ENCODE measurements at places on chromosomes 2 and 18. TPM values are rescaled to one million over a fixed set of nuclear protein-coding genes. Genes with fewer than 3 reads are reported as not detected.

The DAW1 gene
- 0.14 TPM for polyA plus RNA-seq

The LRRFIP1 gene
- 71.9 TPM for polyA plus RNA-seq

The SLC9A4 gene
- not detected for polyA plus RNA-seq

The RSAD2 gene
- polyA plus RNA-seq = 0.02 TPM

The GNLY gene
- polyA plus RNA-seq = not detected

The SERPINB10 gene
- polyA plus RNA-seq = 0.07 TPM

The C1QL2 gene
- not detected for polyA plus RNA-seq

The TMEM169 gene
- polyA plus RNA-seq = 0.15 TPM

The PLGLB1 gene
- polyA plus RNA-seq = 0.12 TPM

The SP140 gene
- 0.66 TPM for polyA plus RNA-seq

The ADAM23 gene
- polyA plus RNA-seq = 2.5 TPM

The SCG2 gene
- polyA plus RNA-seq = 0.16 TPM

The ZSCAN30 gene
- 4.0 TPM for polyA plus RNA-seq

The IL37 gene
- polyA plus RNA-seq = not detected

The C2orf69 gene
- 3.9 TPM for polyA plus RNA-seq

The DNAH7 gene
- 0.10 TPM for polyA plus RNA-seq

The DCDC2C gene
- not detected for polyA plus RNA-seq

The ORC2 gene
- 4.4 TPM for polyA plus RNA-seq

The SH3RF3 gene
- 0.20 TPM for polyA plus RNA-seq

The CAVIN2 gene
- polyA plus RNA-seq = 20.7 TPM

The ZAP70 gene
- 0.06 TPM for polyA plus RNA-seq

The AFF3 gene
- polyA plus RNA-seq = 0.01 TPM

The KLHL14 gene
- not detected for polyA plus RNA-seq

The DLGAP1 gene
- not detected for polyA plus RNA-seq

The MTCL1 gene
- 10.3 TPM for polyA plus RNA-seq

The MSTN gene
- not detected for polyA plus RNA-seq

The HOXD10 gene
- not detected for polyA plus RNA-seq

The RRM2 gene
- polyA plus RNA-seq = 79.1 TPM

The GALNT3 gene
- polyA plus RNA-seq = 29.0 TPM

The SPIRE1 gene
- polyA plus RNA-seq = 14.3 TPM

The BOLL gene
- polyA plus RNA-seq = not detected

The MYO7B gene
- polyA plus RNA-seq = not detected

The PJVK gene
- 0.56 TPM for polyA plus RNA-seq

The LYPD6B gene
- 0.29 TPM for polyA plus RNA-seq

The SPAG16 gene
- polyA plus RNA-seq = 11.0 TPM

The ERCC3 gene
- 43.8 TPM for polyA plus RNA-seq

The RND3 gene
- 28.6 TPM for polyA plus RNA-seq

The TDRD15 gene
- polyA plus RNA-seq = not detected

The PSD4 gene
- 12.8 TPM for polyA plus RNA-seq

The CD28 gene
- not detected for polyA plus RNA-seq

The EEF1B2 gene
- 638 TPM for polyA plus RNA-seq

The PLCL1 gene
- not detected for polyA plus RNA-seq

The ABCG5 gene
- not detected for polyA plus RNA-seq

The METAP1D gene
- 2.9 TPM for polyA plus RNA-seq

The GCG gene
- not detected for polyA plus RNA-seq

The LINC00305 gene
- not detected for polyA plus RNA-seq

The CDH20 gene
- not detected for polyA plus RNA-seq

The PTGR3 gene
- polyA plus RNA-seq = 31.3 TPM

The TMEM200C gene
- polyA plus RNA-seq = not detected

The ZSWIM2 gene
- not detected for polyA plus RNA-seq

The CASP10 gene
- 2.9 TPM for polyA plus RNA-seq

The CNTNAP5 gene
- not detected for polyA plus RNA-seq

The FEV gene
- not detected for polyA plus RNA-seq

The NPAS2 gene
- polyA plus RNA-seq = 50.5 TPM

The DNER gene
- 5.7 TPM for polyA plus RNA-seq

The SIGLEC15 gene
- 0.03 TPM for polyA plus RNA-seq

Data from mammary epithelial cell (primary cell).